Naive thymus-derived CD4-positive, alpha-beta T cell (primary cell): ENCODE measurements at places on chromosomes 16 and 17. TPM values are rescaled to one million over a fixed set of nuclear protein-coding genes. Genes with fewer than 3 reads are reported as not detected.

- no peak for DNase-seq
These were observed 19.9 kb upstream of the GHDC start for GRCh38 chr17:42214156-42214555.

GRCh38 chr17:46061435-46061834 is 62.4 kb downstream of the STH start:
- no peak for DNase-seq

DNA sequence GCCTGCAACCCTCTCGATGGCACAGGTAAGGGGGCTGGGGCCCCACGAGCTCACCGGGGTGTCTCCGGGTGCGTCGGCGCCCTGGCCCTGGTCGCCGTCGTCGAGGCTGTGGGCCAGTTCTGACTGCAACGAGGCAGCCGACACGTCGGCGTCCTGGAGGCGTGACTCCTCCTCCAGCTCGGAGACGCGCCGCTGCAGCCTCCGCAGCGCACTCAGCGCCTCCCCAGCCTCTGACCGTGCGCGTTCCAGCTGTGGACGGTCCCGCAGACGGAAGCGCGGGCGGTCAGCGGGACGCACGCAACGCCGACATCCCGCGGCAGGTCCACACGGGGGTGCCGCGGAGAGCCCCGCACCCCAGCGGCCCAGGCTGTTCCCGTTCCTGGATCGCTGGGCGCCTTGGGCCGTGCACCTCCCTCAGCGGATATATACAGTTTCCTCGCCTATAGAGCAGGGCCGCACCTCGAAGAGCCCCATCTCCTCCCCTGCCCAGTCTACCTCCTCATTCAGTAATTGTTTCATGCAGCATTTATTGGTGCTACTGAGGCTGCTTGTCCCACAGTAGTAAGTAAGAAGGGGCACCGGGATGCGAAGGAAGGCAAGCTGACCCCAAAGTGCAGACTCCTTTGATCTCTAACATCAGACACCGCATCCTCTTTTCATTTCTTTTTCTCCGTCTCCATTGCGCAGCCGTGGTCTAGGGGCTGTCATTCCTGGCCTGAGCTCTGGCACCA is 5.8 kb downstream of the THOC6 start:
- DNase-seq = no peak

DNA sequence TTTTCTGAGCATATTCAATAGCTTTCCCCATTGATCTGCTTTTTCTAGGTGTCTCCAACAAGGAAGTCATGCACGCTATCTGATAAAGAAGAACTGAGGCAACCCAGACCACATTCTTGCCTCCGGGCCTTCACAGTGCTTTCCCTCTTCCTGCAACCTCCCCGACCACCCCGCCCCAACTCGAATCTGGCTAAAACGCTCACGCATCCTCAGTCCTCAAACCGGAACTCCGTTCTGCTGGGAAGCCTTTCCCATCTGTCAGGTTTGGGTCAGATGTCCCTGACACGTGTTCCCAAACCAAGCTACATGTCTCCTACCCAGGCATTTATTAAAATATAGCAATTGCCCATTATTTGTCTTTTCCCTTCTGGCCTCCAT is 112.7 kb downstream of the VPS53 start:
- no peak for DNase-seq

- no peak for DNase-seq
These were observed 164.3 kb downstream of the ABCC12 start for GRCh38 chr16:47991491-47991890.

DNA sequence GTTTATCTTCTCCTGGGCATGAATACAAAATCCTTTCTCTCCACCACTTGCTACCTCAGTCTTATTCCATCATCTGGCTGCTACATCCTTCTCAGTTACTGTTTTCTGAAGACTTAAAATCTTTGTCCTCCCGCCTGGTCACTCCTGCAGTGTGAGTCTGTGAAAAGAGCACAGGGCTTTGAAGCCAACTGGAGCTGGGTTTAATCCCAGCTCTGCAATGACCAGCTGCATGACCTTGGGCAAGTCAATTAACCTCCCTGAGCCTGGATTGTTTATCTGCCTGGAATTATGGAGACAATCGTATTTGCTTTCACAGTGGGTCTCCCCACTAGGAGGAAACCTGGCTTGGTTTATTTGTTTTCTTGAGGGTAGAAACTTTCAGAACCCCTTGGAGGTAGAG is 183.2 kb downstream of the GSG1L start:
- DNase-seq = no peak

GRCh38 chr16:2451851-2452320 is 8.0 kb upstream of the TEDC2 start:
- no peak for DNase-seq

GRCh38 chr16:19757762-19758595 is 39.9 kb downstream of the IQCK start:
- DNase-seq = no peak

GRCh38 chr17:72723711-72724110 is 368.8 kb downstream of the SLC39A11 start:
- no peak for DNase-seq

DNA sequence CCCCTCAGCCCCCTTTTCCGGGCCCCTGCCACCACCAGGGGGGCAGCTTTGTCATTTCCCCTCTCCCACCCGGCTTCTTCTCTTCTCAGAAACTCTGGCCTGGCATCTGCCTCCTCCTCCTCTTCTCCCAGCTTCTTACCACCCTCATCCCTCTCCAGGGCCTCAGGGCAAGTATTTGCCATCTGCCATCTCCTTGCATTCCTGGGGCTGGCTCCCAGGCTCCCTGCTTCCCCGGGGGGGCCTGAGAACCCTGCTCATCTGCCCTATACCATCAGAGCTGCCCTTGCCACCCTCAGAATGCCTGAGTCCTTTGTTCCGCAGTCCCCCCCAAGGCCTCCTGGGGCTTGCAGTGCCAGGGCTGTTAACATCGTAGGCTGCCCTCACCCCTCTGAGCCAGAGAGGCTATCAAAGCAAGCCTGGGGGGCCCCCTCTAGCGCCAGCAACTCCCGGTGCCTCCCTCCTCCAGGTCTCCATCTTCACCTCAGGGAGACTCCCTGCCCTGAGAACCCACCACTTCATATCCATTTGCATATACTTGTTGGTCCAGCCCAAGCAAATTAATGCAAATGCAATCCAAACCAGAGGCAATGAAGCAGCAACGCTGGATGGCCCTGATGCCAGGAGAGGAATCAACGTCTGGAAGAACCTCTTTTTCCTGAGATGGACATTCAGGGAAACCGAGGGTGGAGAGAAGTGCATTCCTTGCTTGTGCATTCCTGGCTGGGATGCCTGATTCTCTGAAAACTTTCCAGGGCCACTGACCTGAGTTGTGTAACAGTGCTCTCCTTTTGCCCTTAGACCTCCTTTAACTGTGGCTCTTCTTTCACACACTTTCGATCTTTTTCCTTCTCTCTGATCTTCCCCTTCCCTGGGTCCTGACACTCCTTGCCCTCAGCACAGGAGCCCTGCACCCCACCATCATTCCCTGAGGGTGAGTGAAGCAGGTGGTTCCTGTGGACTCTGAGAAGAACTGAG is 20.7 kb upstream of the SP2 start:
- DNase-seq = no peak

GRCh38 chr16:74261068-74261467 is 35.5 kb upstream of the PSMD7 start:
- DNase-seq = no peak

DNA sequence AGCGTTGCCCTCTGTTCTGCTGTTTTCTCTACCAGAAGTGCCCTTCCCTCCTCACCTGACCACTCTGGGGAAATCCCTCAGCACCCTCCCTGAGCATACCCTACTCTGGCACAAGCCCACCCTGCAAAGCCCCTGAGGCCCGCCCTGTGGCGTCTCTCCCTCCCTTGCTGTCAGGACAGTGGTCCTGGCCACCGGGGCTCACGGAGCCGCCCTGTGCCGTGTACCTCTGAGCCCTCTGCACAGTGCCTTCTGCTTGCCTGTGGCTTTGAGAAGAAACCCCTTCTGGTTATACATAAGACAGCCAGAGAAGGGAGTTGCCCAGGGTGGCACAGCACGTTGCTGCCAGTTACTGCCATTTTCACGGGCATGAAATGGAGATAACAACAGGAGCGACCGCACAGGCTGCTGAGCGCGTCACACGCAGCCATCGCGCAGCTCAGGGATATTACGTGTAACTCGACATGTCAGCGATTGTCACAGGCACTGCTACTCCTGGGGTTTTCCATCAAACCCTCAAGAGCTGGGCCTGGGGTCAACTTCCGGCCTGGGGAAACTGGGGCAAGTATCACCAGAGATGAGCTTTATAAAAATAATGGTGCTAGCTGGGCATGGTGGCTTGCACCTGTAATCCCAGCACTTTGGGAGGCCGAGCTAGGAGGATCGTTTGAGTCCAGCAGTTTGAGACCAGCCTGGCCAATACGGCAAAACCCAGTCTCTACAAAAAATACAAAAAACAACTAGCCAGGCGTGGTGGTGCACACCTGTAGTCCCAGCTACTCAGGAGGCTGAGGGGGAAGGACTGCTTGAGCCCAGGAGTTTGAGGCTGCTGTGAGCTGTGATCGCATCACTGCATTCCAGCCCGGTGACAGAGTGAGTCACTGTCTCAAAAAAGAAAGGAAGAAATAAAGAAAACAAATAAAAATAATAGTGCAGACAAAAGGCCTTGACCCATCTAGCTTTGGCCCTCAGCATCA is 14.8 kb downstream of the SCGB1C2 start:
- DNase-seq = no peak

GRCh38 chr17:56549501-56549900 is 44.0 kb upstream of the NOG start:
- no peak for DNase-seq

GRCh38 chr17:40151414-40151963 is 11.2 kb downstream of the CASC3 start:
- no peak for DNase-seq

- DNase-seq = peak; percentile 86
These were observed 172.8 kb upstream of the ZNF267 start for GRCh38 chr16:31700530-31701388.

- peak; percentile 10 for DNase-seq
These were observed 458 bp downstream of the ZNF200 start for GRCh38 chr16:3234543-3234856.

- peak; percentile 65 for DNase-seq
These were observed 23.4 kb downstream of the AXIN2 start for GRCh38 chr17:65537845-65538674.

DNA sequence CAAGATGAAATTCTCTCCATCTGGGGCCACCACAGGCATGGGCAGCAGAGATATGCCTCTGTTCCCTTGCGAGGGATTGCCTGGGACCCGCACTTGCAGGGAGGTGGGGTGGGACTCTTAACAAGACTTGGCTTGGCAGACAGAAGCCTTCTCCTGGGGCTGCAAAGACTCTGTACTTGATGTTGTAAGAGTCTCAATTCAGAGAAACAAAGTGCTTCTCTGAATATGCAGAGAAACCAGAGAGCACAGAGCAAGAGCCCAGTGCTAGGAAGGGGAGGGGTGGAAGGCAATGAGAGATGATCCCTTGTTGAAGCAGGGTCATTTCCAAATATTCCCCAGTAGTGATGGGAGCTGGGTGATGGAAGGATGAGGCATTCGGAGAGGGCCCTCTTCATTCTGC is 2.2 kb downstream of the MMP28 start:
- no peak for DNase-seq

- DNase-seq = no peak
These were observed 34.5 kb downstream of the SDK2 start for GRCh38 chr17:73609758-73610157.

DNA sequence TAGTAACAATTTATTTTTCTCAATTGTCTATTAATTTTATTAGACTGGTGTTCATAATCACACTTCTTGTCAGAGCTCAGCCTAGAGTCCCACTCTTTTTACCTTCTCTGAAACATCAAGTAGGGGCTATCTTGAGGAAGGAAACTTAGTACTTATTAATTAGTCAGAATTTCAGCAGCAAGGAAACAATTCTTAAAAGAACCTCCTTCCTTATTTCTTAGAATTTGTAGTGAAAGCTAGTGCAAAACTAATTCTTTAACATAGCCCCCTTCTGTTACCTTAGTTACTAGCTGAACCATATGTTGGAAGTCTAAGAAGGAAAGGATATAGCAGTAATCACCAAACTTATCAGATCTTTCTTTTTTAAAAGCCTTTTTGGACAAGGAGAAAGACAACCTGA is 35.2 kb downstream of the MAP2K4 start:
- DNase-seq = no peak

DNA sequence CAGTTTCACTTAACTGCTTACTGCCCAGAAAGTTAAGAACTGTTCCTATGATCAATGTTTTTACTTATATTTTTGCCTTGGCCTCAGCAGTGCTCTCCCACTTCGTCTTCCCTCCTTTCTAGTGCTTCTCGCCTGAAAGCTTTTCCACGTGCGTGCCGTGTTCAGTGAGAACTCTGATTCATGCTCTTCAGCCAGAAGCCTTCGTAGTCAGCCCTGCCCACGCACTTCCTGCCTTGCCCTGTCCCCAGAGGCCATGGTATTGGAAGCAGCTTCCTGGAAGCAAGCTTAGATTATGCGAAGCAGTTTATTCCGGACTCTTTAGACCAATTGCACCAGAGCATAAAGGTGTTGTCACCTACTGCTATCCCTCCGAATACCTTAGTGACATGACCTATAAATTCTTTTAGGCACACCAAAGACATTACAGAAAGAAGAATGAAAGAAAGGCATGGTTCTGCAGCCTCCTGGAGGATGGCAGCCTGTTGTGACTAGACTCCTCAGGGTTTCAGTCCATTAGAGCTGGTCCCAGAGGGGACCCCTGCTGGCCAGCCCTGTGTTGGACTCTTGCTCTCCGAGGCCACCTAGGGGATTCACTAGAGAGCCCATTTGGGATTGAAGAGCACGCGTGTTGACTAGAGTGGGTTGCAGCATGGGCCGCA is 105.2 kb downstream of the RPTOR start:
- peak; percentile 76 for DNase-seq

DNA sequence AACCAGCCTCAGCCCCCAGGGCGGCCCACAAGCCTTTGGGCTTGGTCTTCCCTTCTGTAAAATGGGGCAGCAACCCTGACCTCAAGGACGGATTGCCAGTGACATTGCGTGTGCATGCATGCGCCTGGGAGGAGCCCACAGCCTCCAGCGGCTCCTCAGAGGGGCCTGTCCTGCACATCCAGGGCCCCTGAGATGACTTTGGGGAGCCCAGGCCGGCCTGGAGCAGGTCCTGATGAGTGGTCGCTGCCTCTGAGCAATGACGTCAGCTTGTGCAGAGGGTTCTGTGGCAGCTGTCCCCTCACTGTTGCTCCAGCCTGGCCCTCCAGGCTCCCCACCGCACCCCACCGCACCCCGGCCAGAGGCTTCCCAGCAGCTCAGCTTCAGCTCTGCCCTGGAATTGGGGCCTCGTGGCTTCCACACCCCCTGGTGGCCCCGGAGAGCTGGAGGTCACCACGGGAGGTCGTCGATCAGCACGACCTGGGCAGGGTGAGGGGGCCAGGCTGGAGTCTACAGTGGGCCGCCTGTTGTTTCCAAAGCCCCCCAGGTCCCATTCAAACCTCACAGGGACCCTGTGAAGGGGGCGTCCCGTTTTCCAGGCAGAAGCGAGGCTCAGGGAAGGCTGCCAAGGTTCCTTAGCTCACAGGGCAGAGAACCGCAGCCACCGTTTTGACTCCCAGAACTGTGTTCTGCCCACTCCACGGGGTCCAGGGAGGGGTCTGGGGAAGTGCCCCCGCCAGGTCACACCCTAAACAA is 341.8 kb downstream of the SEC14L1 start:
- DNase-seq = no peak

- DNase-seq = no peak
These were observed 25.4 kb downstream of the DNAI2 start for GRCh38 chr17:74299226-74300009.

The ADPRM gene
- 116 TPM for polyA plus RNA-seq

The ASB16 gene
- polyA plus RNA-seq = not detected

The RTN4RL1 gene
- polyA plus RNA-seq = 0.58 TPM

The OTOA gene
- polyA plus RNA-seq = 0.04 TPM

The KRTAP4-1 gene
- not detected for polyA plus RNA-seq
